H7 (cell line): ENCODE measurements at places on chromosomes 7 and 10. TPM values are rescaled to one million over a fixed set of nuclear protein-coding genes. Genes with fewer than 3 reads are reported as not detected.

- DNase-seq: no peak
Measured at GRCh38 chr10:100986623-100986951, 710 bp downstream of the MRPL43 start.

GRCh38 chr7:2522780-2523433 is 3.3 kb downstream of the LFNG start:
- peak; percentile 84 for DNase-seq

DNA sequence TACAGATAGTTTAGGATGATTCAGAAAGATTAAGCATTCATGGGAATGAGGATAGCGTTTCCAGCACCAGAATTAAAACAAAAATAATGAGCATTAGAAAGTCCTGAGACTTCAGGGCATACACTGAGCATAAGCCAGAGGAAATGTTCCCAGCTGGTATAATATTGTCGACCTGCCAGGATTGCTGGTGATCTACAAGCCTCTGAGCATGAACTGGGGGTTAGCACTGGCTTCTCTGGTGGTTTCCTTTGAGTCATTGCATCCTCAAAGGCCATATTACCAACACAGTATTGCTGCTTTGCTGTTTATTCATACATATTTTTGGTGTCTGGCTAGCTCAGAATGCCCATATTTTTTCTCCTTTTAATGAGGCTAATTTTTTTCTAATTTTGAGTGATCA is 10.7 kb upstream of the ATRNL1 start:
- DNase-seq: no peak

- no peak for DNase-seq
Measured at GRCh38 chr10:72694476-72695369, 2.8 kb downstream of the MCU start.

GRCh38 chr7:140534743-140535142 is 55.4 kb upstream of the MKRN1 start:
- no peak for DNase-seq

- no peak for DNase-seq
Measured at GRCh38 chr10:6528198-6528950, 51.7 kb downstream of the PRKCQ start.

DNA sequence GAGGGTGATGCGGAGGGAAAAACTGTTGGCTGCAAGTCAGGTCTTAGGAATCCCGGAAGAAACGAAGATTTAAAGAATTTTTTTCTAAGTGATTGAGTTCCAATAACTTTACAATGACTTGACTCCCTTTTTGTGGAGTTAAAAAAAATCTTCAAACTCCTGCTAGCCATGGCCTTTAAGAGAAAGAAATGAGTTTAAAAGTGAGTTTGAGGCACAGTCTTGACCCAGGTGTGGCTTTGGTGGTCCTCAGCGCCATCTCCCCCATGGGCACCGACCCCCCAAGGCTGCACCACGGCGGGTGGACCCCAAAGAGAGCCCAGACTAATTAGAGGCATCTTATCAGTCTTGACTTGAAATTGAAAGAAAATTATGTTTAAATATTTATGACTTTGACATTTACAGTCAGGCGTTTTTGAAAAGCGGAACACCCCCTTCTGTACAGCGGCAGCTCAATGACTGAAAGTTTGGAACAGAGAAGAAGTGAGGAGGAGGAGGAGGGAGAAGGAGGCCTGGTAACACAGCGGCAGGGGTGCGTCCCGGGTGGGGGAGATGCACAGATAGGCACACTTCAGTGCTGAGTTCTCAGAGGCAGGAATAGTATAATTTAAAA is 349.6 kb downstream of the DNAJB6 start:
- peak; percentile 36 for DNase-seq

GRCh38 chr7:129690701-129691100 is 79.2 kb downstream of the NRF1 start:
- DNase-seq: no peak

DNA sequence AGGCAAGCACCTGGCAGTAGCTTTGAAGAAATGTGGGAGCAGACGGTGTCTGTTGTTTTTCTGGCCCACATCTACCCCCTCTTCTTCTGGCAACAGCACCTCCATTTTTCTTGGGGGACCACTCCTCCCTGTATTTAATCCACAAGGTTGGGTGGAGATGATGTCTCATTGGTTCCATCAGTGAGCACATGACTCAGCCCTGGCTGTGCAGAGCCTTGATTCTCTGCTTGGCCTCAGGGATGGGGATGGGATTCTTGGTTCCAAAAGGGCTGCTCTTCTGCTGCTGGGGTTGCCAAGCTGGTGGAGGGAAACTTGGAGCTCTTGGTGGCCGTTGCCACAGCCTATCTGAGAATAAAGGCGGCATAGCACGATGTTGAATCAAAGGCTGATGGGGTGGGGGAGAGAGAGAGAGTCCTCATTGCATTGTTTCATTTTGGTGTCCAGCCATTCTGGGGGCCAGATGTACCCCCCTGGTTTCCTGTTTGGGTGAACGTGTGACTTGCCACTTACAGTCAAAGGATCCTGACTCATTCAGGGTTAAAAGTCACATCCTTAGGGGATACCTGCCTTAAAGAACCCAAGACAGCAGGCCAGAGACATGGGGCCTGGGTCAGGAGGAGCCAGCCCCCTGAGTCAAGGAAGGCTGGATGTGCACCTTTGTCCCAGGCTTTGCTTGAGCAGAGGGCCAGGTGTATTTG is 25.9 kb downstream of the GRK5 start:
- DNase-seq: no peak

- DNase-seq: no peak
Measured at GRCh38 chr10:94602729-94603515, 57.3 kb downstream of the HELLS start.

DNA sequence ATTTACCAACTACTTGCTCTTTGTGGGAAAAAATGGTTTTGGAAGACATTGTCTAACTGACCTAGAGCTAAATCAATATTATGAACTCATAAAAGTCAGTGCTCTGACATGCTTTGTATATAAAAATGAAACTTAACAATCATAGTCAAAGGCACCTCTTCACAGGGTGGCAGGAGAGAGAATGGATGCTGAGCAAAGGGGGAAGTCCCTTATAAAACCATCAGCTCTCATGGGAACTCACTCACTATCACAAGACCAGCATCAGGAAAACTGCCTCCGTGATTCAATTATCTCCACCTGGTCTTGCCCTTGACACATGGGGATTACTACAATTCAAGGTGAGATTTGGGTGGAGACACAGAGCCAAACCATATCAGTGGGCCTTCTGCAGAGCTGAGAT is 417.6 kb upstream of the AUTS2 start:
- DNase-seq: no peak

GRCh38 chr10:51881213-51881612 is 181.8 kb upstream of the CSTF2T start:
- DNase-seq: no peak

DNA sequence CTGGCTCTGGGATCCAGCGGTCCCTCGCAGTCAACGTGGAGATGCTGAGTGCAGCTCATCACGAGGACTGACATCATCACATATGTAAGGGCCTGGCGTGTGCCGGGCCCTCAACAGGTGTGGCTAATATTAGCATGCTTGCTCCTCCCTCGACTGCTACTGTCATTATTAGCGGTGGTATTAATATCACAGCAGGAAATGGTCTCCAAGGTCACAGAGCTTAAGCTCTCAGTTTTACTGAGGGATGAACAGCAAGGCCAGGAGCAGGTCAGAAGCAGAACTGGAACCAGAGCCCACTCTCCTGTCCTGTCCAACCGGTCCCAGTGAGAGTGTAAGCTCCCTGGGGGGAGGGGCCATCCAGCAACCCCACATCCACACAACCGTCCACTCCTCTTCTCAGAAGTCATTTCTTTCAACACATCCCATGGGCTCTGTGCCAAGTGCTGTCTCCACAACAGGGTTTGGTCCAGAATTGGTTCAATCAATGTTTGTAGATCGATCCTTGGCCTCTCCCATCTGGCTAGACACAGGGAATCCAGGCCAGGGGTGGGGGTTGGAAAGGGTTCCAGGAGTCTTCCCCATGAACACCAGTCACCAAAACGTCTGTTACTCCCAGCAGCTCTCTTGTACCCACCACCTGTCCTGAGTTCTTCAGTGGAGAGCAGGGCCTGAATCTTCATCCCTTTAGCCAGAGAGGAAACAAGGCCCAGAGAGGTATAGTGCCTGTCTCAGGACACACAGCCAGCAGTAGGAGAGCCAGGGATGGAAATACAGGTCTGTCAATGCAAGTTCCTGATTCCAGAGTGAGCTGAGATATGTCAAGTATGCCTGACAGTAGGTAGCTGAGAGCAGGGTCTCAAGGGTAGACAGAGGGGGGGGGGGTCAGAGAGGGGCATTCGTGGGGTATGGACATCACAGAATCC is 45.3 kb upstream of the ZMIZ1 start:
- DNase-seq: no peak

- no peak for DNase-seq
Measured at GRCh38 chr10:78335371-78335690, 301.7 kb downstream of the RPS24 start.

- no peak for DNase-seq
Measured at GRCh38 chr7:107291434-107291833, 122.6 kb downstream of the HBP1 start.

- DNase-seq: no peak
Measured at GRCh38 chr10:115830265-115830970, 442.6 kb downstream of the GFRA1 start.

DNA sequence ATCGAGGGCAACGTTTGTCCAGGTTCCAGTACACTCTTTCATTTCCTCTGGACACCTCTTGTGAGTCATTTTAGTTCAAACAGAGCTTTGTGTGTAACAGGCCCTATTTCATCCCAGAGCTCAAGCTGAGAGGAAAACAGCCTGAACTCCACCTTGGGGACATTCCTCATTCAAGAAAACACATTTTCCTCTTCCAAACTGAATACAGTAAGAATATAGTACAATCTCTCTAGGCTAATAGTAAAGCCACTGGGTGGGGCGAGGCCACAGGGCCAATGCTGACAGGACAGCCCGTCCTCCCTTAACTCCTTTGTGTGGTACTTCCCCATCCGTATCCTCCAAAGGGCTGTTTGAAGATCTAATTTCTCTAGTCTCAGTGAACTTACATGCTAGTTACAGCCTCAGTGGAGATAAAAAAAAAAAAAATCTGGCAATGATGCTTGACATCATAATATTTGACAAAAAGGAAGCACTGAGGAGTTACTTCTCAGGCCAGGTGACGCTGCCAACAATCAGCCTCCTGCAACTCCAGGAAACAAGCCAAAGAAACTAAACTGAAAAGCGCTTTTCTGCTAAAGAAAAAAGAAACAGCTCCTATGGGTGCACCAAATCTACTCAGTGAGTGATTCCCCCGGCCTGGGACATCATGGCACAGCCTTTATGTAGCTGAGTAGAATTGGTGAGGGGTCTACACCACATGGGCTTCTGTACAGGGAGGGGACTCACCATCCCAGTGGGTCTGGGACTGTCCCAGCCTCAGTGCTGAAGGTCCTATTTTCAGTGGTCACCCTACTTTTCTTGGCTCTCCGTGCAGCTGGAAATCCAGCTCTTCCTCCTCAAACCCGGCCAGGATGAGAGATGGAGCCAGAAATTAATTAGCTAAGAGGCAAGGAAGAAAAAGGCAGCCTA is 238.2 kb upstream of the NEBL start:
- DNase-seq: no peak

DNA sequence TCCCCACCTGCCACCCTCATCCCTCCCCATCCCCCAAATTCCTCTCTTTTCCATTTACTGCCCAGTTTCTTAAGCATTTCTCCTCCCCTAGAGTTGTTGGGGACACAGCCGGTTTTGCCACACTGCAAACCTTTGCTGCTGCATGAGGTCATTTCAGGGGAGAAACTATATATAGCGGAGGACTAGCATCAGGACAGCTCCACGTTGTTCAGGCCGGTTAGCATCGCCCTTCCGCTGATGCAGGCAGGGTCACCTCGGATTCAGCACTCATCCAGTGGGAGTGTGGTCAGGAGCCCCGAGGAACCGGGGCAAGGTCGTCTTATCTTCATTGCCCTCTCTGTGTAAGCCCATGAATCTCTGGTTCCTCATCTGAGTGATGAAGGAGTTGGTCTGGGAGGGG is 15.6 kb downstream of the UBTD1 start:
- no peak for DNase-seq

- DNase-seq: no peak
Measured at GRCh38 chr7:121019018-121019417, 30.5 kb downstream of the CPED1 start.

DNA sequence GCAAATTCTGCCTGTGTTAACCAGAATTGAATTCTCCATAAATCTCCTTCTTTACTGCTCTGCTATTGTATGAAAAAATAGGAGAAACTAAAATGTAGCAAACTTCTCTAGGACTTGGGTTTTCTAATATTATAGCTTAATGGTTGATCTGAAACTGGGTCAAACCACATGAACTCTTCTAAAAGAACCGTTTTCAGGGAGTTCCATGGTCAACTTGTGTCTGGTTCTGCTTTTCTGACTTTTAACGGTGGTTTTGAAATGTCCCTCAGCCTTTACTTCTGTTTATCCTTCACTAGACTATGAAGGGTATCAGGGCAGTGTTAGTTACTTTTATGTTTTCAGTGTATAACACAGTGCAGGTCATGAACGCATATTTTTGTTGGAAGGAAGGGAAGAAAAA is 242.2 kb downstream of the TSPAN12 start:
- no peak for DNase-seq

DNA sequence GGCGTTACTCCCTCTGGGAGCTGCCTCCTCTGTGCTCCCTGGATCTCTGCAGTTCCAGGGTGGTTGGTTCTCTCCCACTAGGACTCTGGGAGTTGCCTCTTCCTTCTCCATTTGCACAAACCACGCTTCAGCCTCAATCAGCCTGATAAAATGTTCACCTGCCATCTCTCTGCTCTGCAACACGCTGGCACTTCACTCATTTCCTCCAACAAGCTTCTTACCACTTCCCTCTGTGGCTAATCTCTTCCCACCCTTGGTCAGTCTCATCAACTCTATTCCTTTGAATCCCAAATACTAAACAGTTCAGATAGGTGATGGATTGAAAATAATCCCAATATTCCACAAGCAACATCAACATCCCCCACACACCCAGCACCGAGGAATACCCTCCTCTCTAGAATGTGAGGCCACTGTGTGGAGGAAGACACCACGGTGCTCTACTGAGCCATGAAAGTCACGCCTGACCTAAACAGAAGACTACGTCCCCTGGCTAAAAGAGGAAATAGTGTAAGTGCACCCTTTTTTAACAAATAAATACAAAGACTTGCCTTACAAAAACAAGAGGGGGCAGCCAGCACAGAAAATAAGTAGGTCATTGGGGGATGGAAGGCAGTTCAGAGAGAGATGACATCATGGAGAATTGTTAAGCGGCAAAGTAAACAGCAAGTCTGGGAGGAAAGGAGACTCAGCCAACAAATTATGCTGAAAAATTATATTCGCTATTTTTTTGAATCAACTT is 1.9 kb upstream of the FAM170B start:
- DNase-seq: no peak

GRCh38 chr7:30647589-30648364 is 34.5 kb downstream of the CRHR2 start:
- peak; percentile 37 for DNase-seq

- peak; percentile 11 for DNase-seq
Measured at GRCh38 chr7:26723129-26723528, 141.3 kb downstream of the SKAP2 start.

The HMX3 gene
- not detected in 2 replicates for total RNA-seq

The NUDT13 gene
- total RNA-seq: 0.38 and 1.3 TPM in 2 replicates

The OR2A12 gene
- total RNA-seq: not detected in 2 replicates

The MIOS gene
- total RNA-seq: 51.4 and 53.9 TPM in 2 replicates

The SCART1 gene
- total RNA-seq: 0.03 and 0.44 TPM in 2 replicates

The PDE6C gene
- total RNA-seq: not detected in 2 replicates

The NXPH1 gene
- total RNA-seq: 0.10 and 0.37 TPM in 2 replicates
